SHP77 treated with DMSO at 0.1 percent for 48 hours (cell line): ENCODE measurements at places on chromosomes 6 and 20.

DNA sequence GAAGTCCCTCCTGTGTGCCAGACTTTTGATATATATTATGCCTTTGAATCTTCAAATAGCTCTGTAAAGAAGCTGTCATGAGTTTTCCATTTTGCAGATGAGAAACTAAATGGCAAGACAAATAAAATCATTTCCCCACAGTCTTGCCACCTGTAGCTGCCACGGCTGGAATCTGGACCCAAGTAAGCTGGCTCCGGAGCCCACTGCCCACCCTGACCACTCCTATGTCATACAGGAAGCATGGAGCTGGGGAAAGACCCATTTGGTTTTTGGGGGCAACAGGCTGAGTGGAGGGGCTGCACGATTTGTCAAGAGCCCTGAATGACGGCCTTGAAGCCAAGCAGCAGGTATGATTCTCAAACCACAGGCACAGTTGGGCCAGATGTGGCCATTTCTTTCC, 10.0 kb upstream of the SIRPA start:
- no peak for DNase-seq

DNA sequence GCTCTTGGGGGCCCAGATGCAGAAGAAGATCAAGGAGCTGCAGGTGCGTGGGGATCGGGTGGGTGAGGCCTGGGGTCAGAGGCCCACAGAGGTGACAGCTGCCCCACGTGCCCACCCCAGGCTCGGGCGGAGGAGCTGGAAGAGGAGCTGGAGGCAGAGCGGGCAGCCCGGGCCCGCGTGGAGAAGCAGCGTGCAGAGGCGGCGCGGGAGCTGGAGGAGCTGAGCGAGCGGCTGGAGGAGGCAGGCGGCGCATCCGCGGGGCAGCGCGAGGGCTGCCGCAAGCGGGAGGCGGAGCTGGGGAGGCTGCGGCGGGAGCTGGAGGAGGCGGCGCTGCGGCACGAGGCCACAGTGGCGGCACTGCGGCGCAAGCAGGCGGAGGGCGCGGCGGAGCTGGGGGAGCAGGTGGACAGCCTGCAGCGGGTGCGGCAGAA, 41.5 kb downstream of the MYH7B start:
- no peak for DNase-seq

- peak; percentile 51 for DNase-seq
Observed at GRCh38 chr6:142819603-142820337, 125.2 kb downstream of the HIVEP2 start.

DNA sequence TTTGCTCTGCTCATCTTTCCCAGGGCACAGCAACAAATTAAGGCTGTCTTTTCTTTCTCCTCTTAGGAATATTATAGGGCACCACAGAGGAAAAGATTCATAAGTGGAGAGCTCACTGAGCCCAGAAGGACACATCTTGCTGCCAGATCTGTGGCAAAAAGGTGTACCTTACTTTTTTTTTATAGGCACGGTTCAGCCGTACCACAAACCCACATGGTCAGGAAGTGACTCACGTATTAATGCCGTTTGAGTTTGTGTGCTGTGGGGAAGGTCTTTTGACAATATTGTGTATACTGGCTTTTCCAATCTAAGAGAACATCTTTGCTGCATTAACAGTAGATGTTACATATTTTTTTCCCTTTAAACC, 28.4 kb downstream of the PAQR8 start:
- no peak for DNase-seq

- no peak for DNase-seq
Observed at GRCh38 chr20:11672959-11673358, 244.7 kb upstream of the BTBD3 start.

GRCh38 chr20:5031206-5031557, 29.9 kb upstream of the SLC23A2 start:
- DNase-seq, result no peak

GRCh38 chr6:16319813-16320532, 81.6 kb downstream of the GMPR start:
- peak; percentile 56 for DNase-seq

GRCh38 chr6:31332637-31333602, 24.1 kb downstream of the HLA-B start:
- no peak for DNase-seq

DNA sequence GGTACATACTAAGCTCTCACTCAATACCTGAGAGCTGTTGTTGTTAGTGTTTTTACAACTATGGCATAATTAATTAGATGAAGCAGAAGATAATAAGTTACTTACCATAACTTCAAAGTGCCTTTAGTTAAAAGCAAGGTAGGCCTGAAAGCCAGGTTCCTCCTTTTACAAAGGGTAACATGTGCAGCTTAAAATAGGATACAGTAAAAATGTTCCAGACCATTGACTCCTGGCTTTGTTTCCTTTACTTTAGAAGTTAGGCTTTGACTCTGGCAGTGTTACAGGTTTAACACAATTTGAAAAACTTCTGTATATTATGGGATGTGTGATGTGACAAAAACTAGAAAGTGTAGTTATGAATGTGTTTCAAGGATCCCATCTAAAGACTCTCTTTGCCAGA, 522.5 kb downstream of the EPM2A start:
- no peak for DNase-seq

- DNase-seq, result no peak
Observed at GRCh38 chr6:64280569-64280968, 645.0 kb downstream of the PHF3 start.

- no peak for DNase-seq
Observed at GRCh38 chr6:69422475-69422874, 374.3 kb downstream of the LMBRD1 start.

GRCh38 chr6:87907521-87907920, 140.1 kb upstream of the SPACA1 start:
- no peak for DNase-seq

- no peak for DNase-seq
Observed at GRCh38 chr6:2042956-2043648, 202.3 kb downstream of the GMDS start.

DNA sequence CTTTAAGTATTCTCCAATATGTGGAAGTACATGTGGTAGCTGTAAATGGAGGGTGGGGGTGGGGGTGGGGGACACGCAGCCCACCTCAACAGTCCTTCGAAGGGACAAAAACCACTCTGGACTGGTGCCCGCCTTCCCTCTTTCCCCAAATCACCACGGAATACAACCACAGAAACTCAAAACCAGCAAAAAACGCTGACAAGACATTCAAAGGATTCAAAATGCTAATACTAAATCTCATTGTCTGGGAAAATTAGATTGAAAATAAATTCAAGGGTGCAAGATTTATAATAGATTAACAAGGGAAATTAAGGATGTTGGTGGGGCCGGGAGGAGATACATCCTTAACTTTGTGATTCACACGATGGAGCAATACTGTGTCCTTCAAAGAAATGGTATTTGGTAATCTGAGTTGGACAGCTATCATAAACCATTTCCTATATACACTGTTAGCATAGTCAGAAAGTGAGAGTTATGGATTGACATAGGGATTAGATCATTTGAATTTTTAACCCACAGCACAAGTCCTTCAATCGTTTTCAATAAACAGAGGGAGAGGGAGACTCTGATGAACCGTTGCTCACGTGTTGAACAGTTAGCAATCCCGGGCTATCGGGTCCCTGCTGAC, 766 bp upstream of the TBC1D22B start:
- DNase-seq, result no peak

DNA sequence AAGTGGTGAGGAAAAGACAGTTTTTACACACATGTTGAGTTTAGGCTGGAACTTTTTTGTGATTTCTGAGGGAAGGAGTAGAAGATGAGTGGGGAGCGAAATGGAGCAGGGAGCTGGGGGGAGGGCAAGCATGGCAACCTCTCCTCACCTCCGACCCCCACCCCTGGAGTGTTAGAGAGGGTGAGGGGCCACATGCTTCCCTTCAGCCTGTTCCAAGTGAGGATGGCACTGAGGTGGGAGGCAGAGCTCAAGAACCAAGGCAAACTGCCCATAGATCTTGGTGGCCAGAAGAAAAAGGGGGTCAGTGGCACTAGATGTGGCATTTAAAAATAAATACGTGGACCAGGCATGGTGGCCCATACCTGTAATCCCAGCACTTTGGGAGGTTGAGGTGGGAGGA, 4.8 kb downstream of the TTBK1 start:
- DNase-seq, result no peak

GRCh38 chr6:169205176-169206160, 48.2 kb downstream of the THBS2 start:
- DNase-seq, result no peak

- no peak for DNase-seq
Observed at GRCh38 chr6:8108031-8108660, 5.8 kb upstream of the EEF1E1 start.

DNA sequence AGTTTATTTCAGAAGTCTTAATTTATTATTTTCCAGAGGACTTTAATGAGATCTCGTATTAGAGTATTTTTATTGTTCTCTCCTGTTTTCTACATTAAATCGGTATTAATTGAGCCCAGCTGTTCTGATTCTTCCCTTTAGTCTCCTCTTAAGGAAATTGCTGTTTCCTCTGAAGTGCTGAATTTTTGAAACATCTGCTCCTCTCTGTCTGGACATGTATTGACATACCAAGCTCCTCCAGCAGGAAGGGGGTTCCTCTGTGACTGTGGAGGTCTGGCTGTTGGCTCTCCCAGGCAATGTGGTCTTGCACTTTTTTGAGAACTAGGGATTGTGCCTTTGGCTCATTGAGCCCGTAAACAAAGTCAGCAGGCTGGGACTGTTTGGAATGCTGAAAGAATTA, 74.9 kb downstream of the MAP3K4 start:
- DNase-seq, result no peak

GRCh38 chr6:108697561-108698161, 136.9 kb downstream of the FOXO3 start:
- DNase-seq, result no peak

DNA sequence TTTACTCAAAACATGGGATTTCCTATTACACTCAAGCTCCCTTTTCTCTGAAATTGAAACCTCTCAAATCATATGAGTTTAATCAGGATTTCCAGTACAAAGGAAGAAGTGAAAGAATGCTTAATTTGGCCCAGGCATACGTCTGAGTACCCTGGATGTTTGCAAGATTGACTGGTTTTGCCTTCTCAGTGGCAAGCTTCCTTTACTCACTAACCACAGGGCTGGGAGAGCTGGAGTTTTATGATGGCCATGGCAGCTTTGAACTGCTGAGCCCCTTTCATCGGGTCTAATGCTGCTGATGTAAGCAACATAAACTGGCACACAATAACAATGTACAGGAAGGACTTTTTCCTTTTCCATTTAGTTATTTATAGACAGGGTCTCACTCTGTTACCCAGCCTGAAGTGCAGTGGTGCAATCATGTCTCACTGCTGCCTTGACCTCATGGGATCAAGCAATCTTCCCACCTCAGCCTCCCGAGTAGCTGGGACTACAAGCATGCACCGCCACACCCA, 194.8 kb downstream of the SLC35F1 start:
- no peak for DNase-seq

DNA sequence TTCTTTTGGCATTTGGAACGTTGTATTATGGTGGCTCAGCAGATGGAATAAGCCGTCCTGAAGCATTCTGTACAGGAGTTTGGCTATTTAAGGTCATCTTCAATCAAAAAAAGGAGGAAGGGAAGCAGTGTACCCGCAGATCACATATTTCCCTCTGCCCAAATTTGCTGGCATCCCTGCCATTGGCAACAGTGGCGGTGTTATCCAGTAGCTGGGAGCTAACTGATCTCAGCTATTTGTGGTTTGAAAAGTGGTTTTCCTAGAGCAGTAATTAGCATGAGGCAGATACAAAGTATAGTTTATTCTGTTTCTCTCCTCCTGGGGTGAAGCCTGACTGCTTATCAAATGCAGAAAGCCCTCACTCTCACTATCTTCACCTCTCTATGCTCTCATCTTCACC, 576.8 kb downstream of the QKI start:
- DNase-seq, result no peak

DNA sequence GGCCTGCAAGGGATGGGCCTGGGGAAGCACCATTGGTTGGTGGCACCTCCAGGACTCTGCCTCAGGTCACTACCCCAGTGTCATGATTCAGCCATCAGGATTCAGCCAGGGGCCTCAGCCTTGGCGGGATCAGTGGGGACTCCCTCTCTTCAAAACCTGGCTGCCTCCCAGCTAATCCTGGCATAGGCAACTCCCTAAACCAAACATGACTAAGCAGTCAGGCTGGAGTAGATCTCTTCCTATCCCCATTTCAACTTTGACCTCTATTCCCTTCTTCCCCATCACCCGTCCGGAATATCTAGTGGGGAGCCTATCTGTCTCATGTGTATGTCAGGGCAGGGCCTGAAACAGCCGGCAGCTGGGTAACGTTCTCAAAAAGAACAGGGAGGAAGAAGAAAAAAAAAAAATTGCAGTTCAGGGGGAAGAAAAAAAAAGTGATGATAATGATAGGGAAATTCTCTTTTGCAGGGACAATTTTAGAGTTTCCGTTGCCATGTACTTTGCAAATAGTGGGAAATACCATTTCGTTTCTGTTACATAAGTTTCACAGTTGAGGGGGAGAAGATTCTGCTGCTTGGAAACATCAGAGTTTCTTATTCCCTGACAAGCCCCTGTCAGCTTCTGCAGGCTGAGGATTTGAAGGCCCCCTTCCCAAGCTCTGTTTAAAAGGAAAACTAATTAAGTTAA, 4.1 kb upstream of the PREX1 start:
- DNase-seq, result no peak

- no peak for DNase-seq
Observed at GRCh38 chr6:24228123-24228522, 102.1 kb downstream of the NRSN1 start.

DNA sequence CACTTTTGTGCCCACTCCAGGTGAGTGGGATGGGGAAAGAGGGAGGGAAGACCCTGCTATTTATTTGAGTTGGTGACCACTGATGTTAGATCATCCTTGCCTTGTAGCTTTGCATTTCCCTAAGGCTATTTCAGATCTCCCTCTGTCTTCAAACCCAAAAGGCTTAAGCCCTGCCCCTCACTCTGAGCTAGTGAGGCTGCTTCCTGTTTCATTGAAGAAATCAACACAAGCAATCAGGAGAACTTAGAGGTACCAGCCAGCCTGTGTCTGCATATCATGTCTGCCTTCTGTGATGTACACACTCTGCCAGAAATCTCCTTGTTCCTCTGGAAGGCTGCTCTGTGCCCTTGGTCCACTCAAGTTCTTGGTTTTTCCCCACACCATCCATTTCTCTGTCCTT, 135.3 kb downstream of the ARID1B start:
- DNase-seq, result no peak

GRCh38 chr6:12051861-12052368, 39.8 kb downstream of the HIVEP1 start:
- DNase-seq, result no peak

- peak; percentile 81 for DNase-seq
Observed at GRCh38 chr6:82693094-82693493, 329.5 kb downstream of the TPBG start.
